ENCODE measurements at places on chromosomes 5 and 9.

DNA sequence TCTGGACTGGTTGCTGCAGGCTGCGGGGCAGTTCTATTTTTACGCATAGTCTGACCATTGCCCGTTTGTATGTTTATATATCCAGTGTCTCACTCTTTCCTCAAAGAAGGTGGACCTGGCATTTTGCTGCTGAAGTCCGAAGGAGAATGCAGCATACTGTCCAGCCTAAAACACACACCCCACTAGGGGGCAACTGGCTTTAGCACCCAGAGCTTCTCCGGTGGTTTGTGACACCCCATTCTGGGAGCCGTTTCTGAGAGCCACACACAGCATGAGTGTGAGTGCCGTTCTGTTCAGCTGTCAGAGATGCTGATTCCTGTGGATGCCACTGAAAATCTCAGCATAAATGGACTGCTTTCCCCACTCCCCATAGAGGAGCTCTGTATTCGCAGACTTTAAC, 290.5 kb upstream of the TAS2R1 start:
- no peak for DNase-seq

DNA sequence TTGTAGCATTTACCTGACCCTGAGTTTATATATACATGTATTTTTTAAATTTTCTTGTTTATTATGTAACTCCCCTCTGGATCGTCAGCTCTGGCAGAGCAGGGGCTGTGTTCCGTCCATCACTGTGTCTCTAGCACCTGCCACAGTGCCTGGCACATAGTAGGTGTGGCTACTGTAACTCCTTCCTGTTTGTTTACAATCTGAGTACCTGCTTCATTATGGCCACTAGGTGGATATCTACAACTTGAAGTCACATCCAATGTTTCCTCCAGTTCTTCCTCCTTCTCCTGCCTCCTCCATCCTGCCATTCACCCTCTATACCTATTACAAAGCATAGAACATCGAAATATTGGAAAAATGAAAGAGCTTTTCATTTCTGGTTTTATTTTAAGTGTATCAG, 14.2 kb upstream of the PPP1R2B start:
- no peak for DNase-seq

GRCh38 chr9:120538339-120538738, 41.6 kb downstream of the CDK5RAP2 start:
- no peak for DNase-seq

GRCh38 chr5:143889986-143890385, 78.0 kb downstream of the HMHB1 start:
- no peak for DNase-seq

DNA sequence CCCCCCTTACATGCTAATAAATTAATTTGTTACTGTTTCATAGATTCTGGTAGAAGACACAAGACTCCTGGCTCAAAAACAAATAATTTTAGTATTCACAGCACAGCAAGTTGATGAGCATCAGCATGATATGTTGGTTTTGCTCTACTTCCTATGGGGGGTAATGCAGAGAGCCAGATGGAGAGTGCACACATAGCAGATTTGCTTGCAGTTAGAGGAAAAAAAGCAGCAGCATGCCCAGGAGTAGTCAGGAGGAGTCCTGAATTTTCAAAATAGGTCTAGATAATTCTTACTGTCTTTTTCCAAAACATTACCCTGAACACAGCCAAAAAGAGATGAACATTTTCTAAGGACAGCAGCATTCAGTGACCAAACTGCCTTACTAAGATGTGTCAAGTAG, 261.3 kb downstream of the COX7C start:
- DNase-seq = no peak

DNA sequence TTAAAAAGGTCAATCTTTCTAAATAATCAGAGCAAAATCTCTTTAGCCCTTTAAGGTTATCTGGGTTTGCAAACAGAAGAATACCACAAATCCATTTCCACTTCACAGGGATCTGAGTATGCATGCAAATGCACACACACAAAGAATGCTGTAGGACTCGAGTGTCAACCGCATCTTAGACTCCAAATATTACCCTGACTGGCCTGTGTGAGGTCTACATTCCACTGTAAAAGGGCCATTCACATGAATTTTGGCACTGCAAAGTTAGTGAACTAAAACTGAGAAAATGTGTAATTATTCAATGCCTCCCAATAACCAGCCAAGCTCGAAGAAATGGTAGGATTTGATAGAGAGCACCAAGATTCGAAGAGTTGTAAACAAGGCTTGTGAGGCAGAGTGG, 199.9 kb downstream of the AGTPBP1 start:
- DNase-seq = no peak

- no peak for DNase-seq
Observed at GRCh38 chr5:69004127-69004526, 89.7 kb upstream of the SLC30A5 start.

- DNase-seq = no peak
Observed at GRCh38 chr5:58898006-58898405, 315.1 kb downstream of the RAB3C start.

DNA sequence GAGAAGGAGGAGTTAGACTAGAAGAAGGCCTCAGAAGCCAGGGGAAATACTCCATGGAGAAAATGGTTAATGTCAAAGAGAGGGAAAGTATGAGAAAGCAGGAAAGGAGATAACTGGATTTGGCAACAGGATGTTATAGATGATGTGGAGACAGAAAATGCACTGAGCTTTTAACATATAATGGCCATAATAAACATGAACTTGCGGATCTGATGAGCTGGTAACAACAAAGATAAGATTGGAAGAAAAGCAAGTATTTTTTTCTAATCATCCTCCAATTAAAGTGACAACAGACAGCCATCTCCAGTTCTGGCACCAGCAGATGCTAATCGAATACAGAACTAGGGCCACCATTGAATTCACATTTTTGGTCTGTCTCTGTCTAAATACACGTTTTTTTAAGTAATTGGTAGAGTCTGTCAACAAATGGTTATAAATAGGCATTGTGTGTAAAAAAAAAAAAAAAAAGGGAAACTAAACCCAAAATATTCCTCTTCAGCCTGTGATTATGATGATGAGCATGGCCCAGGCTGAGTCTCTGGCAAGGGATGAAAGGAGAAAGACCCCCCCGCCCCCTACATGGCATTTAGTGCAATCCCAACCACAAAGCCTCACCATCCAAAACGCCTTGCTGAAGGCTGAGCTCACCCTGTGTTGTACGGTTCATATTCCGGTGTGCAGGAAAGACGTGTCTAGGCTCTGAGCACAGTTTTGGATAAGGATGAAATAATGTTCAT, 149.5 kb upstream of the LHFPL2 start:
- DNase-seq = no peak

GRCh38 chr5:96687812-96688453, 25.8 kb downstream of the CAST start:
- DNase-seq = no peak

- no peak for DNase-seq
Observed at GRCh38 chr5:76468635-76469425, 65.7 kb downstream of the IQGAP2 start.

DNA sequence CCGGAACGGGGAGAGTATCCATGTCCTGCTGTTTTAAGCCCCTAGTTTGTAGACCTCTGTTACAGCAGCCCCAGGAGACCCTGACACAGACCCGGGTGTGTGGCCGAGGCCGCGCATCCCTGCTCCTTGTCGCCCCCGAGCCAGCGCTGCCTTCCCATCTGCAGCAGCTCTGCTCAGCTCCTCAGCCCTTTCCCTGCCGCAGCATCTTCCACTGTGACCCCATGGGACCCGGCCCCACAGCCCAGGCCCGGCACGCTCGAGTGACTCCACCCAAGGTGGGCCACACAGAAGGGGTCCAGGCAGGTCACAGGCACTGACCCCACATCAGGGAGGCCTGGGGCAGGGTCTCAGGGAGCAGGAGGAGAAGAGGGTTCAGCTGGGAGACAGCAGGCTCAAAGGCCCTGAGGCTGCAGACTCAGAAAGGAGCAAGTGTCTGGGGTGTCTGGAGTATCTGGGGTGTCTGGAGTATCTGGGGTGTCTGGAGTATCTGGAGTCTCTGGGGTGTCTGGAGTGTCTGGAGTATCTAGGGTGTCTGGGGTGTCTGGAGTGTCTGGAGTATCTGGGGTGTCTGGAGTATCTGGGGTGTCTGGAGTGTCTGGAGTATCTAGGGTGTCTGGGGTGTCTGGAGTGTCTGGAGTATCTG, 31.2 kb downstream of the LHX3 start:
- no peak for DNase-seq

DNA sequence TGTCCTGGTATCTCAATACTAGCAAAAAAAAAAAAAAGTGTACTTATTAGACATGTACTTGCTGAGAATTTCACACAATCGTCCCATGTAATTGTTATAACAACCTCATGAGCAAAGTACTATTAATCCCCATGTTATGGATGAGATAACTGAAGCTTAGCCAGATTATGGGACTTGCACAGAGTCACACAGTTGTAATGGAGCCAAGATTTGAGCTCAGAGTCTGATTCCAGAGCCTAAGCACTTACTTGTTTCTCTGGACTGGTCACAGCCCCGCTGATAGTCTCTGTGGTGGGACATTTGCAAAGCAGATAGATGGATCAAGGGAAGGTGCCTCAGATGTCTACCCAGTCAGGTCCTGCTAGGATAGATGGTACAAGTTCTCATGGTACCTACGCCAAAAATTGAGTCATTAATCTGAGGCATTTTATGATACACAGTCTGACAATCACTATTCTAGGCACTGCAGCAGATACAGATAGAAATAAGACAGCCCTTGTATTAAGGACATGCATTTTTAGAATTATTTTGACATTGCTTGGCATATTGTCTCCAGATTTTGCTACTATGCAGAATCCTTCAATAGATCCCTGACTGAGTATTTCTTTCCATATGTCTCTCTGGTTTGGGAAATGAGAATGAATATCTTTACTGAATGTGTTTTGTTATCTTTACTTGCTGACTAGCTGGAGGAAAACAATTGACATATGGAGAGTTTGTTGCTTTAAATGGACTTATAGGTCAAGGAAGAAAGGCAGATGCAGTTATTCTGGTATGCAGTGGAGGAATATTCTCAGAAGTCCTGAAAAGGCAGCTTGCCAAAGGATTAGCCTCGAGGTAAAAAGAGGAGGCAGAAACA, 149.5 kb downstream of the ADAMTSL1 start:
- no peak for DNase-seq

GRCh38 chr5:79850316-79850822, 140.7 kb downstream of the MTX3 start:
- no peak for DNase-seq

- DNase-seq = peak; percentile 4
Observed at GRCh38 chr5:154610321-154611154, 132.5 kb upstream of the HAND1 start.

DNA sequence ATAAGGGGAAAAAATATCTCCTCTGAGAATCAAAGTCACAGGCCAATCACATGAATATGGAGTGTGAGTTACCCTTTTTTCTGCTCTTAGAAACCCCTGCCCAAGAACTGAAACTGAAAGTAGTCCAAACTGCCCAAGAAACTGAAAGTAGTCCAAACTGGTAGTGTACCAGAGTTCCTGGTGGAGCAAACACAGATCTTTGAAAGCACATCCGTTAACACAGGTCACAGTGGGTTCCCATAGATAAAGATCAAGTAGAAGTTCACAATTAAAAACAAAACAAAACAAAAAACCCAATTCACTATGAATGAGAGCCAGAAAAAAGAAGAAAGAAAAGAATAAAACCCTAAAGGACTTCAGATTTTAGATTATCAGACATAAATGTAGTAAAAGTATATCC, 332.4 kb upstream of the EFNA5 start:
- DNase-seq = no peak

DNA sequence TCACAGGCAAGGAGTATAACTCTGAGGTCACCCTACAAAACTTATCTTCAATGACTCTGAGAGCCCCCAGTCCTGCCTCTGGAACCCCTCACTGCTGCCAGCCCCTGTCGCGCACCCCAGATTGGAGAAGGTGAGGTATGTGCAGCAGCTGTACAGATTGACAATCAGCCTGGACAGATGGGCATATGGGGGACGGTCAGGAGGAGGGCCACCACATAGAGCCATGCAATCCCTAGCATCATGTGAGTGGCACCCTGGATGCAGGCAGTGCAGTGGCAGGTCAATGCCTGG, 90.1 kb downstream of the LMX1B start:
- no peak for DNase-seq

- no peak for DNase-seq
Observed at GRCh38 chr5:174573221-174573994, 151.0 kb upstream of the MSX2 start.

DNA sequence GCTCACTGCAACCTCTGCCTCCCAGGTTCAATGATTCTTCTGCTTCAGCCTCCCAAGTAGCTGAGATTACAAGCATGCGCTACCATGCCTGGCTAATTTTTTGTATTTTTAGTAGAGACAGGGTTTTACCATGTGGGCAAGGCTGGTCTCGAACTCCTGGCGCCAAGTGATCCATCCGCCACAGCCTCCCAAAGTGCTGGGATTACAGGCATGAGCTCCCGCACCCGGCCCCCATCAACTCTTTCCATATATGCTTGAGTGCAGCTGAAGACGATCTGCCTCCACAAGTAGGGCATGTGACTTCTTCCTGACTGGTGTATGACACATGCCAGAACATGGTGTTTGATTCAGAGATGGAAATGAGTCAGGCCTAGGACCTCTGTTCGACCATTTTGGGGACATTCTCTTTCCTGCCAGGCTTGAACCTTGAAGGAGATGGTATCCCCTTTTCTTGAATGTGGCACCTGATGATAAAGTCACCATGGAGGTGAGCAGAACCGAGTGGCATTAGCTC, 7.5 kb upstream of the CNOT6 start:
- DNase-seq = no peak

- no peak for DNase-seq
Observed at GRCh38 chr5:2740876-2741555, 10.5 kb downstream of the IRX2 start.

DNA sequence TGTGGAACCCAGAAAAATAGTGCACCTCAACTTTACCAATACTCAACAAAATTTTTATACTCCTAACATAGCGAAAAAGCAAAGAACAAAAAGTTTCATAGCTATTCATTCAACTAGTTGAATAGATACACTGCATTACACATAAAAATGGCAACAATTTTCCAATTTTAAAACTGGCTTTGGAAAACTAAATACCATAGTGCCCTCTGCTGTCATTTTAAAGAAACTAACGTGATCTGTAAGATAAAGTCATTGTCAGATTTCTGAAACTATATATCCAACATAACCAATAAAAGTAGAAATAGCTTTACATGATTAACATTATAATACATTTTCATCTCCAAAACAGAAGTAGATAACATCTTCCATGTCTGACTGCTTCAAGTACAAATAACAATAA, 31.6 kb downstream of the DTWD2 start:
- no peak for DNase-seq

- no peak for DNase-seq
Observed at GRCh38 chr5:150067405-150067960, 18.9 kb downstream of the CSF1R start.

GRCh38 chr5:68277431-68277830, 61.9 kb downstream of the PIK3R1 start:
- DNase-seq = no peak

- DNase-seq = no peak
Observed at GRCh38 chr9:93059011-93059714, 662 bp downstream of the SUSD3 start.

DNA sequence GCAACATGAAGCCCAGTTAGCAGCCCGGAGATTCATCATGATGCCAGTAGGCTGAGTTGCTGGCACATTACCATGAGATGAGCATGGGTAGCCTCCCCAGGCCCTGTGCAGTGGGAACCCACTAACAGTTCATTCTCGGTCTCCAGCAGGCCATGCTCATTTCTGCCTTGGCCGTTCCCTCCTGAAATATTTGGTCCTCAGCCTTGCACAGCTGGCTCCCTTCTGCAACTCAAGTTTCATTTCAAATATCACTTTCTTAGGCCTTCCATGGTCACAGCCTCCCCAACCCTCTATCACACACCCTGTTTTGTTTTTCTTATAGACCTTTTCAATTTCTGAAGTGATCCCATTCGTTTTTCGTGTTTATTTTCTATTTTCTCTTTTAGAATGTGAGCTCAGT, 125.4 kb upstream of the VLDLR start:
- DNase-seq = no peak

GRCh38 chr9:109012876-109013678, at the start of gene CTNNAL1:
Gene CTNNAL1, minus strand, starts transcription at chr9:109013499. Its CDS starts 57 bp downstream, at chr9:109013442.
- peak; percentile 76 for DNase-seq
